Stimulated activated CD8-positive, alpha-beta memory T cell treated with anti-CD3 and anti-CD28 coated beads, Interleukin-15, amount 100 ng/mL, for 4 hours (primary cell): ENCODE measurements at places on chromosomes 1 and 21.

DNA sequence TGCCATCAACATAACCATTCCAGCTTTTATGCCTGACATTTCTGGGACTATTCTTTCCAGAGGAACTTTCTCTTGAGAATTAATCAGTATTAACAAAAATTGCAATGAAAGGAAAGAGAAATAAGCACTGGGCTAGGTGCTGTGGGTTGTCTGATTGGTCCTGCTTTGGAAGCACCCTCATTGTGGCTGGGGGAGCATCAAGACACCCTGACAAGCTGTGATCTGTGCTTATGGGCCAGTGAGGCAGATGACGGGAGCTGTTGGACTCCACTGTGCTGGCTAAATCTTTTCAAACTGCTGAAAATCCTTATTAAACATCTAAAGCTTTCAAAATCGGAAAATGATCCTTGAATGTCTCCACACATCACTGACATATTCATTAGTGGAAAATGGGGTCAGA lies 20.0 kb downstream of the UBASH3A start:
- DNase-seq: no peak

- no peak for DNase-seq
Observed at GRCh38 chr1:206686478-206687249, 2.0 kb downstream of the MAPKAPK2 start.

- DNase-seq: no peak
Observed at GRCh38 chr1:43834280-43835081, 99.1 kb upstream of the ARTN start.

DNA sequence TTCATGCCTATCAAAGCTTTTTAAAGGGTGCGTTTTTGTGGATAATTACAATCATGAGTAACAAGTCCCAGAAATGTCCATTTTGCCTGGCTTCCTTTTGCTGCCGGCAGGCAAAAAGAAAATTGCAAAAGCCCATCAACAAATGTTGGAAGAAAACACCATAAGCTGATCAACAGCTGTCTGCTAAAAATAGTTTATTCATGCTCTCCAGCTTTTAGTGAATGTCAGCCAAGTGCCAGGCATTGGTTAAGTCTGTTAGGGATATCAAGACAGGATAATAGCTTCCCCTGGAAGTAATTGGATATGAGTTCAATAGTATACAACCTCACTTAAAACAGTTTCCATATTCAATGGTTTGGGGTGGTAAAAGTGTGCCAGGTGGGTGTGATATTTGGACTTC lies 13.6 kb upstream of the AGMAT start:
- no peak for DNase-seq

- DNase-seq: no peak
Observed at GRCh38 chr1:41955461-41956159, 36.9 kb upstream of the HIVEP3 start.

- no peak for DNase-seq
Observed at GRCh38 chr21:20996421-20997310, 1.5 kb upstream of the NCAM2 start.

- no peak for DNase-seq
Observed at GRCh38 chr21:42850866-42851391, 28.4 kb downstream of the WDR4 start.

- DNase-seq: no peak
Observed at GRCh38 chr1:168472223-168472622, 71.6 kb downstream of the XCL2 start.

DNA sequence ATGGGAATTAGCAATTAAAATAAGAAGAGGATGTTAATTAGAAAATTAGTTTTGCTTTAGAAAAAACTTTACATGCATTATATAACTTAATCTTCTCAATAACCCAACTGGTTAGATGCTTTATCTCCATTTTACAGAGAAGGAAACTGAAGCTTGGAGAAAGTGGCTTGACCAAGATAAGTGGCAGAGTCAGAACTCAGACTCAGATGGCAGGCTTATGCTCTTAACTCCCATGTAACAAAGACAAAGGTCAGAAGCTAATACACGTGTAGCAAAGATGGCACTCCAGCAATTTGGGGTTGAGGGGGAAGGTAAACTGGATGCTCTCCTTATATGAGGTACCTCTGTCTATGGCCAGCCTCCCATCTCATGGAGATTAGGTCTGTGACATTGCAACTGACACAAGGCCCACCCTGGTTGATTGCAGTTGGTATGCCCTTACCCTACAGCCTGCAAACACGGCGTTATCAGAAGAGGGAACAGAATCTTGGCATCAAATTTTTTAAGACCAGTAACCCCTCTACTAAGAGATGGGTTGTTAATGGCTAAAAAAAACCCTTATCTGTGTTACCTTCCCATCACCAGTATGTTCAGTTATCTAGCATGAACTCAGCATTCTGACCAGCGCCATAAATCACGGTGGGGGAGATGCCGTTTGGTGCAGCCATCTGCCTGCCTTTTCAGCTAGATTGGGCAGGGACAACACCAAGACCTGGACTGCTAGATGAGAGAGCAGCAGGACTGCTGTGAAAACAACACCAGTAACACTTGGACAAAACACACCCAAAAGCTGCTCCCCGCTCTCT lies 97.0 kb downstream of the UBR4 start:
- DNase-seq: no peak

DNA sequence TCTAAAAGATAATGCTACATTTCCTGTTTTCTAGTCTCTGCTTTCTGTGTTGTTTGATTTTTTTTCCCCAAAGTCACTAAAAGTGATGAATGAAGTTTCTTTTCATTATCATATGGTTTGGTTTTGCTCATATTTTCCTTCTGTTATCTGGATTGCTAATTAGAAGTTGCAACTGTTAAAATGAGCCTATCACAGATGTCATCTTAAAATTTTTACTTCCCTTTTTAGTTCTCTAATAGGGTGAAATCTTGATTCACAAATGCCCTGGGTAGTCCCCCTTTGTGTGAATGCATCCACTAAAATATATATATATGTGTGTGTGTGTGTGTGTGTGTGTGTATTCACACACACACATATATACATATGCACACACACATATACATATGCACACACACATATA lies 144.1 kb downstream of the GREM2 start:
- DNase-seq: no peak

DNA sequence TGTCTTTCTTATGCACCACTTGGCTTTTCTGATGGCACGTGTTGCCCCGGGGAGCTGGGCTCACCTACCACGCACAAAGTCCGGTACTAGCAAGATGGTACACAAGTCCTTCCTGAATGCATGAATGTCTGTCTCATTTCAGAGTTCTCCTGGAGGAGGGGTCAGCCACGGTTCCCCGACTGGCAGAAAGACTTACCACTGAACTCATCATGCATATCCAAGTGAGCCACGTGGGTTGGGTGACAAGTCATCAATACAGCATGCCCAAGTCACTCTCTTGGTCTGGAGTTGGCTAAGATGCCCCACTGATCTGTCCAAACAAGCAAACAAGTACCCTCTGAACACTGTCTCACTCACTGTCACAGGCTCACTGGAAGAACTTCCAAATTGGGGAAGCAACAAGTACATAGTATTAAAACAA lies 28.6 kb upstream of the MX1 start:
- DNase-seq: no peak

- DNase-seq: no peak
Observed at GRCh38 chr1:108831225-108831624, 25.7 kb downstream of the AKNAD1 start.

DNA sequence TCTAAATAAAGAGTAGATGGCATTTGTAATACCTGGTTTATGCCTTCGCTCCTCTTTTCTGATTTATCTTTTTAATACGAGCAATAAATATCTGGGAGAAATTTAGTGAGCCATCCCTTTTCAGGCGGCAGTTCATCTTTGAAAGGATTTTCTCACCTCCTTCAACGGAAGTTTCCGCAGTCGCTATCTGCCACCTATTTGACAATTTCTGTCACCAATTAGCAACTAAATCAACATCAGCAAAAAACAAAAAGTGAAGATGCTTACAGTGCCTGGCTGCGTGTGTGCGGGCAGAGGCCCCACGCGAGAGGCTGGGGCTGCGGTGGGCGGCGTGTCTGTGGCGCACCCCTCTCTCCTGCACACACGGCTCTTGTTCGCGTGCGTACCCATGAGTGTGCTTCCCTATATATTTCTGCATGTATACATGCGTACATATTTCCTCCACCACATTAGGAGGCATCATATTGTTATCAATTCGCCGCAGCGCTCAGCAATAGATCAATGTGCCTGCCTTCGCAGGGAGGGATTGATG lies 117.3 kb upstream of the BARHL2 start:
- no peak for DNase-seq

DNA sequence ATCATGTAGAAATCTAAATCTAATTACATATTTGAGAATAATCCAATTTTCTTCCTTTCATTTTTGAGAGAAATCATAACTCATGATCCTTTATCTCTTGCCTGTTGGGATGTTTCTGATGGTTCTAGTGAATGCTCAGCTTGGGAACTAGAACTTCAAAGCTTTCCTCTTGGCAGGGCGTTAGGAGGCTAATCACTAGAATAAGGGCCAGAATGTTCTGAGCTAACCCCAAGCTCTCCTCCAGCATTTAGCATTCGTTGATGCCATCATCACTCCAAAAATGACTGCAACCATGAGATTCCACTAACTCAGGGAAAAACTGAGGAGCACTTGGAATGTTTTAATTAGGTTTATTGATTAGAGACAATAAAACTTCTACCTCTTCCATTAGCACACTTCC lies 93.9 kb upstream of the DPT start:
- no peak for DNase-seq

DNA sequence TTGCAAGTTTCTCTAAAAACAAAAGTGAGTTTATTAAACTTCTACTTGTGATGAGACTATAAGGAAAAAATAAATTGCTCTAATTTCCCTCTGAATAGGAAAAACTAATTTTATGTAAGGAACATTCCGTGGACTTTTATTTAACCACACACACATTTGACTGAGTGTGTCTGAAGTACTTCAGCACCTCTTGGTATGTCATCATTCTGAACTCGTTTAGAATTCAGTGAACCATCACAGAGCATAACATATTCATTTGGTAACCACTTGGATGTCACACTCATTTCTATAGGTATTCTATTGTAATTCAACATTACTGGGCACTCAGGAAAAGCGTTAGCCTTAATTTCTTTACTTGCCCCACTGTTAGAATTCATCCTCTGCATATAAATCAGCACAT lies 79.1 kb downstream of the RGS21 start:
- DNase-seq: no peak

- no peak for DNase-seq
Observed at GRCh38 chr1:223109581-223110026, 33.4 kb downstream of the TLR5 start.

GRCh38 chr1:57800376-57800775 lies 376.5 kb upstream of the DAB1 start:
- no peak for DNase-seq

DNA sequence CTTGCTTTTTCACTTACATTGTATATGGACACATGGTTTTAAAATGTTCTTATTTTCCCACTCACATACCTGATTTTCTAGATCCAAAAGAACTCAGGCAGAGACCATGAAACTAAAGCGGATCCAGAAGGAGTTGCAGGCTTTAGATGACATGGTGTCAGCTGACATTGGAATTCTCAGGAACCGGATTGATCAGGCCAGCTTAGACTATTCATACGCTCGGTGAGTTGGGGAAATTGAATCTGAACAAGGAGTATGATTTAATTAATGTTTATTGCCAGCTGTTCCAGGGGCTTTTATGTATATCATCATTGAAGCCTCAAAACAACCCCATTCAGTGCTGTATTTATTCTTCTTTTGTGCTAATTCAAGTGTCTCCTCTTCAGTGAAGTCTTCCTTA lies 12.7 kb downstream of the GORAB start:
- no peak for DNase-seq

- DNase-seq: no peak
Observed at GRCh38 chr1:8342325-8342724, 24.4 kb downstream of the SLC45A1 start.

DNA sequence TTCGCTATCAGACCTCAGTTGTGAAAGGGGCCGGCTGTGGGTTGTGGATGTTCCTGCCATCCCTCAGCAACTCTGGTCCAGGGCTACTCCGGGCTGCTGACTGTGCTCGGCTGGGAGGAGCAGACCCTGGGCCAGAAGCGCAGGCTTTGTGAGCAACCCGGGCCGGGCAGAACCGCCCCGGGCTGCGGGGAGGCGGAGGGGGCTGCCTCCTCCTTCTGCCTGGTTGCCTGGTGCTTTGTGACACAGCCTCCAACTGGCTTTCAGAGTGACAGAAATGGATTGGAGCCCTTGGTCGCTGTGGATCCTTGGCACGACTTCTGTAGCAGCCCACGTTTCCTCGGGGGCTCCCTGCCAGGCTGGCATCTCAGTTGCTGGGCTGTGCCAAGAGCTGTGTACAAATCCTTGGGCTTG lies 10.0 kb downstream of the DRAXIN start:
- DNase-seq: no peak

GRCh38 chr1:214550857-214551435 lies 456 bp downstream of the PTPN14 start:
- no peak for DNase-seq

GRCh38 chr1:226497991-226498639 lies 50.4 kb upstream of the STUM start:
- no peak for DNase-seq

- no peak for DNase-seq
Observed at GRCh38 chr1:87869567-87869966, 540.9 kb downstream of the LMO4 start.
